ENCODE measurements at places on chromosomes 6 and 20.

DNA sequence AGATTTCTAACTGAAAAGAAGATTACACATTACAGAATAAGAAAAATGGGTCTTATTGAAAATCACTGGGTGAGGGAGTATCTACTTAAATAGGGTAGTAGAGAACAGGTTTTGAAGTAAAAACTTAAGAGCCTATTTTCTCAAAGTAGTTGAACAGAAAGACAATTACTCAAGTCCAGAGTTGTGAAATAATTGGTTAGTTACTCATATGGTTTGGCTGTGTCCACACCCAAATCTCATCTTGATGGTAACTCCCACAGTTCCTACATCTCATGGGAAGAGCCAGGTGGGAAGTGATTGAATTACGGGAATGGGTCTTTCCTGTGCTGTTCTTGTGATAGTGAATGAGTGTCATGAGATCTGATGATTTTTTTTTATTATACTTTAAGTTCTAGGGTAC is 1035.3 kb upstream of the GJE1 start:
- DNase-seq = no peak

- no peak for DNase-seq
Observed at GRCh38 chr6:34540841-34541240, 15.3 kb downstream of the SPDEF start.

GRCh38 chr6:41716516-41717391 is 18.7 kb downstream of the TFEB start:
- DNase-seq = no peak

- DNase-seq = no peak
Observed at GRCh38 chr20:16615199-16615598, 42.0 kb upstream of the KIF16B start.

GRCh38 chr20:53495398-53496092 is 98.1 kb downstream of the ZNF217 start:
- DNase-seq = no peak

- no peak for DNase-seq
Observed at GRCh38 chr6:163367497-163368183, 46.9 kb upstream of the QKI start.

- DNase-seq = no peak
Observed at GRCh38 chr20:43032459-43032858, 157.2 kb downstream of the PTPRT start.

GRCh38 chr6:110103260-110103659 is 76.2 kb downstream of the WASF1 start:
- DNase-seq = no peak

- DNase-seq = no peak
Observed at GRCh38 chr20:32589769-32590168, 4.6 kb upstream of the NOL4L start.

DNA sequence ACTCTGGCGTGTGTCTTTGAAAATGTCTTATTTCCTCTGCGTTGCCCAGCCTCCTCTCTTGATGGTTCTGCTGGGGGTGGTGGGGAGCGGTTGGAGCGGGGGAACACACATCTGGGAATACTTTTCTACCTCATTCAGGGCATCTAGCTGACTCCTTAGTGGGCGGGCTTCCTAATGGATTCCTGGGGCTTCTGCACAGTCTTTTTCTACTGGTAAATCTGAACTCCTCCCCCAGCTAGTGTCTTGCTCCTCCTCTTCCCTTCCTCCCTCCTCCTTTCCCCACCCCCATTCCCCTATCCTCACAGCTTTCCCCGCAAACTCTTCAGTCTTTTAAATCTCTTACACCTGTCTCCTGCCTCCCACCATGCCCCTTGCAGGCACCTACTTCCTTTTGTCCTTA is 74.4 kb downstream of the PRL start:
- DNase-seq = no peak

GRCh38 chr6:116016846-116017545 is 43.7 kb downstream of the FRK start:
- peak; percentile 0 for DNase-seq

DNA sequence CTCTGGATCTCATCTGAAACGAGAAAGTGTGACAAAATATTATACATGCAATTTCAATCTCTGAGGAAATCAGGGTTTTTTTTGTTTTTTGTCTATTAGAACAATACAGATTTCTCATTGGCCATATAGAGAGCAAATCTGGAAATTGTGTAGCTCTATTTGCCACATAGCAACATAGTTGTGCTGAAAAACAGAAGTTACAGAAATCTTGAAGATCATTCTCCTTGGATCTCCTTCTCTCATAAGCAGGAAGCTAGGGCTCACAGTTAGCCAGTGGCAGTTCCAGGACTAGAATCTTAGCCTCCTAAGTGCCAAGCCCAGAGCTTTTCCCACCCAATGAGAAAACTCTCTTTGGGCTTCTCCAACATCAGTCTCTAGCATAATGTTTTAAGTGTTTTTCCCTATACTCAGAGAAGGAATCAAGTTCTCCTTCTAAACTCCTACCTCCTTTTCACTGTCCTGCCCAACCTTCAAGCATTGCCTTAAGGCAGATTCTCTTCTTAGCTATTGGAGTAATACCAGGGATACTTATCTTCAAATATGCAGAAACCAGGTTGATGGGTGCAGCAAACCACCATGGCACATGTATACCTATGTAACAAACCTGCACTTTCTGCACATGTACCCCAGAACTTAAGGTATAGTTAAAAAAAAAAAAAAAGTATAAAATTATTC is 211.6 kb downstream of the ALDH8A1 start:
- no peak for DNase-seq

GRCh38 chr6:44540881-44541280 is 153.4 kb downstream of the CDC5L start:
- DNase-seq = no peak

- DNase-seq = no peak
Observed at GRCh38 chr6:132413499-132413802, 12.2 kb upstream of the MOXD1 start.

DNA sequence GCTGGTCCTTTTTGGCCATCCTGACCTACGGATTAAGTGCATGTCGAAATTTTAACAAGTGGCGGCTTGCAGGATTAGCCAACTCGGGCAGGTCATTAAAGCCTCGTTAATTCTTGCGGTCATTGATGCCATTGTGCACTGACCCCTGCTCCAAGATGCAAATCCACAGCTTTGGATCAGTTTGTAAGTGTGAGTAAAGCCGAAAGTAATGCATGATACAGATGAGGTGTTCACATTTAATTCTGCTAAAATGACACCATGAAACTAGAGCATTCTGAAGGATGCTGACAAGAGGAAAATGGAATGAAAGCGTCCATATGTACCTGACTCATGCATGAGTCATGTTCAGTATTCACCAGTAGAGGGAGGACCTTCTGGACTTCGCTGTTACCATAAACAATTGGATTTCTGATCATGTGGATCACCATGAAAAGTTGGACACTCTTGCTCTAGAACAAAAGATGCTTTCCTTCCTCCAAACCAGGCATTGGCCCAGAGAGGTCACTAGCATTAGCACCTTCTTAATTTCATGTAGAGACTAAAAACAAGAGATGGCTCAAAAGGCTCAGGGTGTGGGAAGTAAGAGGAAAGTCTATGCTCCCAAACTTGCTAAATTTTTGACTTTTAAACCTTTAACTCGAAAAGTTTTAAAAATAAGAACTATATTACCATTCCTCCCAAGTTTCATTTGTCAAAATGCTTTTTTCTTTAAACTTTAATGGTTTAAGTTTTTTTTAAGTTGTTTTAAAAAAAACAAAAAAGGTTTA is 48.0 kb downstream of the MUC22 start:
- peak; percentile 0 for DNase-seq

GRCh38 chr6:17640477-17640917 is 40.4 kb downstream of the FAM8A1 start:
- no peak for DNase-seq

- no peak for DNase-seq
Observed at GRCh38 chr20:12406978-12407377, 489.3 kb downstream of the BTBD3 start.

- no peak for DNase-seq
Observed at GRCh38 chr20:52372169-52372568, 180.6 kb upstream of the ZFP64 start.

- peak; percentile 52 for DNase-seq
Observed at GRCh38 chr20:13302647-13303450, 81.8 kb downstream of the ISM1 start.

- no peak for DNase-seq
Observed at GRCh38 chr20:58973179-58973578, 7.9 kb upstream of the NELFCD start.

GRCh38 chr6:116027801-116028200 is 32.9 kb downstream of the FRK start:
- DNase-seq = no peak

GRCh38 chr6:151761851-151762250 is 45.6 kb upstream of the ESR1 start:
- no peak for DNase-seq

GRCh38 chr6:24740861-24741260 is 21.9 kb upstream of the C6orf62 start:
- no peak for DNase-seq

GRCh38 chr6:38612143-38612965 is 27.4 kb downstream of the BTBD9 start:
- no peak for DNase-seq

DNA sequence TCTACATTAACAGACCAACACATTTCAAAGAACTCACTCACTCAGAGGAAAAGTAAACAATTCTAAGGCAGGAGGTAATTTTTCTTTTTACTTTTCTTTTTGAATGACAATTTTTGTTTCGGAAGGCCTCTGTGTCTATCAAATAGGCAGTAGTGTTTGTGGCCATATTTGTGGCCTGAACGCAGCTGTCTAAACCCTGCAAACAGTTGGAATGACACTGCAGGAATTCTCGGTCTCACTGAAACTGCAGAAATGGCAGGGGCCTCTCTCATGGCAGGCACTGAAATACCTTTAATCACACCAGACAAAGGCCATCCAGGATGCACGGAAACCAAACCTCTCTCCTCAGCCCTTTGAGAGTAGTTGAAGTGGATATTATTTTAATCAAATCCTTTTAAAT is 30.4 kb downstream of the FYN start:
- DNase-seq = no peak

- DNase-seq = no peak
Observed at GRCh38 chr6:133707456-133707855, 181.5 kb upstream of the TCF21 start.
